ENCODE measurements at places on chromosomes 2 and 18.

DNA sequence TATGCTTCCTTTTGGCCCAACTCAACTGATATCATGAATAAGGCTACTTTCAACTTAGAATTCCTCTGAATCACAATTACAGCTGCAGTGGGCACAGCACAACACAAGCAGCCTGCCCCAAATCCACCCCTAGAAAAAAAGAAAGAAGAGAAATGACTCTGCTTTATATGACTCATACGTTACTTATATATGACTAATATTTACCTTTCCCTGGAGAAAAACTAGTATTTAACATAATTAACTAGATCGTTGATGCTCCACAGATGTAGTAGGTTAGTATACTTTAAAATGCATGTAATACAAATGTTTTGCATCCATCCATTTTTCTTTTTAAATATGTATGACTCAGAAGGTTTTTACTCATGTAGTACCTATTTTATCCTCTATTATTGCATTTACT is 133.3 kb upstream of the UNC80 start:
- no peaks in the 10 kb centered on the region for H3K27me3 ChIP-seq
- no peak overlapping the region for H3K27ac ChIP-seq
- DNase-seq = no peak
- no peak overlapping the region for H3K4me3 ChIP-seq
- no peaks in the 10 kb centered on the region for H3K36me3 ChIP-seq

- no peaks in the 10 kb centered on the region for H3K27me3 ChIP-seq
- no peaks in the 10 kb centered on the region for H3K36me3 ChIP-seq
- H3K4me3 ChIP-seq = no peak overlapping the region
These were observed 600.1 kb upstream of the FSHR start for GRCh38 chr2:49754381-49754780.

DNA sequence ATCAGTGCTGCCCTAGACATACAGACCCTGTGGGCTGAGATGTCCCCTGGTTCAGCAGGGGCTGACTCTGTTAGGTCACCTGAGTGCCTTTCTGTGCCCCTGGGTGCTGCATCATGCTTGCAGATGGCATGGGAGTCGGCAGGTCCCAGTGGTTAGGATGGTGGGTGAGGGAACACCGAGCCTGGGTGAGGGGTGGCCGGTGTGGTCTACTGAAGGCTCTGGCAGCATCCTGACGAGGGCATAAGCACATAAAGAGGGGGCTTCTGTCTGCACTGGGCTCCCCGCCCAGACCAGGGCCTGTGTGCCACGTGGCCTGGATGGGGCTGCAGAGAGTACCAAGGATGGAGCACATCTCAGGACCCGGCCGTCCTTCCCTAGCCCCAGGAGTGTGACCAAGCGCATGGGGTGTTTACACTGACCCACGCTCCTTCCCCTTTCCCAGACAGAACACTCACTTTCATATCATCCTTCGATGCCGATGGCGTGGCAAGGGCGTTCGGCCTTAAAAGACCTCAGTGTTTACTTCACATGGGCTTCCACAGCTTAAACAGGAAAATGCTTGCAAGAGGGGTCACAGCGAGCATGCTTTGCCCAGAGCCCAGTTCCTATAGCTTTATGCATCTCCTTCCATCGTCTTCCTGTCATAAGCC is 115.1 kb downstream of the STPG4 start:
- H3K4me3 ChIP-seq = no peak overlapping the region
- DNase-seq = no peak
- H3K36me3 ChIP-seq = no peaks in the 10 kb centered on the region
- no peak overlapping the region for H3K27ac ChIP-seq
- peaks cover 20% of the 10 kb centered on the region for H3K4me1 ChIP-seq

GRCh38 chr2:143875295-143876233 is 644.4 kb downstream of the ZEB2 start:
- DNase-seq = no peak
- no peak overlapping the region for H3K4me3 ChIP-seq
- no peaks in the 10 kb centered on the region for H3K36me3 ChIP-seq
- H3K4me1 ChIP-seq = peaks cover 2% of the 10 kb centered on the region

DNA sequence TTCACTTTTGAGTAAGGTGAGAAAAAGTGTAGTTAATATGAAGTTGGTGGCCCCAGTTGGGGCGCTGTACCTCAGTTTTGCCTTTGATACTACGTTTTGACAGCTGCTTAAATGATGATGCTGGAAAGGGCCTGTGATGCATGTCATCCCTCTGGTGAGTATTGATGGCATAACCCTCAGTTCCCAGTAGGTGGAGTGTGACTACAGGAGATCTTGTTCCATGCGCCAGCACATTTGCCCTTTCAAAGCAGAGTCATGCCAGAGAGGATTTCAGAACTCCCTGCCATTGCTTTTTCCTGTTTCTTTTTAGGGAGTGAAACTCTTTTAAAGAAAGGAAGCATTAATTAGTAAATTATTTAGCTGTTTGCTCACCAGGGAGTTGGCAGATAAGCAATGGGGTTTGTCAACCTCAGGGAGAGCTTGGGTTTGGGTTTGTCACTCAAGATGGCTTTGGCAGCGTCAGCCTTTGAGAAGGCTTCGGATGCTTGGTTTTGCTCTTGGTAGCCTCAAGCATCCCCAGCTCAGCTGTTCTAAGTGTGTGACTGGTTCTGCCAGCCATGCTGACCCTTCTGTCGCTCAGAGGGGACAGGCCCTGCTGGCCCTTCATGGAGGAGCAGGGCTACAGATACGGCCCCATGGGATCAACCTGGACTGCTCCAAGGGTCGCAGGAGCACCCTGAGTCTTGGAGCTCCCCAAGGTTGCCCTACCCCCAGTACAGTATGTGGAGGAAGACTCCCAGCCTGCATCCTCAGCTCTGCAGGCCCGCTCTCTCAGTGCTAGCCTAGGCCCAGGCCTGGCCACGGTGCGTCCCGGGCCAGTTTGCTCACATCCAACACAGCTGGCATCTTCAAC is 29.1 kb downstream of the ARMC9 start:
- peaks cover 15% of the 10 kb centered on the region for H3K4me1 ChIP-seq
- H3K27me3 ChIP-seq = no peaks in the 10 kb centered on the region
- no peak overlapping the region for H3K4me3 ChIP-seq

DNA sequence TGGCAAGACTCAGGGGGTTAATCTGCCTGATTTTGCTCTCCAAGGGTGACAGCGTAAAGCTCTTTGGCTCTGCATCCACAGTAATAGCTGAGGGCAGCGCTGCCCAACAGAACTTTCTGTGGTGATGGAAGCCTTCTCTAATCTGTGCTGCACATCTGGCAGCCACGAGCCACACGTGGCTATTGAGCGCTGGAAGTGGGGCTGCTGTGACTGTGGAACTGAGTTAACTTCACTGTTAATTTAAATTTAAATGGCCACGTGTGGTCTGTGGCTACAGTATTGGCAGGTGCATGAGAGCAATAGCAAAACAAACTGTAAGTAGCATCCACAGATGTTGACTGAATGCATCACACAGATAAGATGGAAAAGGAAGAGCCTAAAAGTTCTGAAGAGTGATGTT is 47.3 kb upstream of the TMEM200C start:
- no peak for DNase-seq
- peaks cover 9% of the 10 kb centered on the region for H3K4me1 ChIP-seq
- no peaks in the 10 kb centered on the region for H3K36me3 ChIP-seq
- H3K4me3 ChIP-seq = no peak overlapping the region
- H3K27ac ChIP-seq = no peak overlapping the region
- no peaks in the 10 kb centered on the region for H3K27me3 ChIP-seq

DNA sequence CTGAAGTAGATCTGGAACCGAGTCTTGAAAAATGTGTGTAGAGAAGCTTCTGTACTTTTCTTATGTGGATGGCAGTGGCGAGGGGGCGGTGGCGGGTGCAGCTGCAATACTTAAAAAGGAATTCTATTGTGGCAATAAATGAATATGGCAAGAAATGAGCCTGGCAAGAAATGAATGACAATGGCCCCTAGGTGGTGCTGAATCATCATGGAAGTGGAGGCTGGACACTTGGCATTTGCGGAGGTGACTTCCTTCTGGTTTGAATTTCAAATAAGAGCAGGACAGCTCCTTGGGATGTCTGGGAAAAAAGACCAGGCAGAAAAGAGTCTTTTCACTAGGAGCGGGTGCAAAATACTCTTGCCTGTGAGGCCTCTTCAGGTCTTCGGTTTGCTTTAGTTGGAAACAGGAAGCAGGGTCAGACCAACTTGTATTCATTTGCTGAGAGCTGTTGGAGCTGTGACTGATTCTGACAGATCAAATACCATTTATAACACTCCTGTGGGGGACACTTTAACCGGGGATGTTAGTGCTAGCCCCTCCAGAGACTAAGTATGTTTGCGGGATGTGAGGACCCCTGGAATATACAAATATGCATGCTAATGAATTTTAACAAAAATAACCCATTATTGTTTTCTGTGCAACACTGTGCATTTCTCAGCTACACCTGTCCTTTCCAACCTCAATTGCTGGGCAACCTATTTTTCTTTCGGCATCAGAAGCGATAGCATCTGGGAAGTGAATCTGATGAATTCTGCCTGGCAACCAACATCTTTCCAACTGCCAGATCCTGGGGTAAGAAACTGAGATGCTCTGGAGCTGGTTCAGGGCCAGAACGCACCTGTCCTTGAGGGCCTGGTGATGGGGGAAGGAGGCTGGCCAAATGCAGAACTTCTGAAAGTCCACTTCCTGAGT is 35.4 kb downstream of the FASTKD2 start:
- H3K27ac ChIP-seq = no peak overlapping the region
- peak; percentile 69 for DNase-seq
- H3K4me1 ChIP-seq = peaks cover 14% of the 10 kb centered on the region
- H3K36me3 ChIP-seq = peaks cover 1% of the 10 kb centered on the region

DNA sequence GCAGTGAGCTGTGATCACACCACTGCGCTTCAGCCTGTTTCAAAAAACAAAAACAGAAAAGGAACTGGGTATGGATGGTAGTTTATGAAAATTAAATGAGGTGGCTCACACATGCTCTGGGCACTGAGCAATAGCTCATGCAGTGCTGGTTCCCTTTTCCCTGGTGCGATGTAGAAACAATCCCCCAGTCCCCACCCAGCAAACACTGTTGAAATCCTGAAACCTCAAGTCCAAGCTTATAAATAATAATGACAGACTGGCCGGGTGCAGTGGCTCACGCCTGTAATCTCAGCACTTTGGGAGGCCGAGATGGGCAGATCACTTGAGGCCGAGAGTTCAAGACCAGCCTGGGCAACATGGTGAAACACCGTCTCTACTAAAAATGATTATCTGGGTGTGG is 55.4 kb upstream of the SMAD2 start:
- no peaks in the 10 kb centered on the region for H3K27me3 ChIP-seq
- no peak for DNase-seq
- no peak overlapping the region for H3K27ac ChIP-seq
- H3K4me1 ChIP-seq = no peaks in the 10 kb centered on the region
- H3K4me3 ChIP-seq = no peak overlapping the region

Measured in neuronal stem cell (in vitro differentiated cells).